ENCODE measurements at places on chromosomes 3 and 15.

DNA sequence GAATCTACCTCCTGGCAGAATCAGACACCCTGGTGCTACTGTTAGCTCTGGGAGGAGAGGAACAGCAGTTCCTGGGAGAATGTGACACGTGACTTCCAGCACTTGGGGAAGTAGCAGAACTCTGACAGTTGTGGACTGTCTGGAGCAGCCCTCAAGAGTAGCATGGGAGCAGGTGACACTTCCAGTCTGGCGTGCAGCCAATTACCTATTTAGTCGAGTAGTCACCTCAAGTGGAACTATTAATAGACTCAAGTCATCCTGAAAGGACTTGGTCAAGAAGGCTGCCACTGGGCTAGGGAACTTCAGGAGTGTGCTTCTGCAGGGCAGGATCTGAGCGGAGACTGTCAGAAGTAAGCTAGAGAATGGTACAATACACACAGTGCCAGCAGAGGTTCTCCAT, 62.3 kb downstream of the MTHFS start:
- peak; percentile 5 for DNase-seq

DNA sequence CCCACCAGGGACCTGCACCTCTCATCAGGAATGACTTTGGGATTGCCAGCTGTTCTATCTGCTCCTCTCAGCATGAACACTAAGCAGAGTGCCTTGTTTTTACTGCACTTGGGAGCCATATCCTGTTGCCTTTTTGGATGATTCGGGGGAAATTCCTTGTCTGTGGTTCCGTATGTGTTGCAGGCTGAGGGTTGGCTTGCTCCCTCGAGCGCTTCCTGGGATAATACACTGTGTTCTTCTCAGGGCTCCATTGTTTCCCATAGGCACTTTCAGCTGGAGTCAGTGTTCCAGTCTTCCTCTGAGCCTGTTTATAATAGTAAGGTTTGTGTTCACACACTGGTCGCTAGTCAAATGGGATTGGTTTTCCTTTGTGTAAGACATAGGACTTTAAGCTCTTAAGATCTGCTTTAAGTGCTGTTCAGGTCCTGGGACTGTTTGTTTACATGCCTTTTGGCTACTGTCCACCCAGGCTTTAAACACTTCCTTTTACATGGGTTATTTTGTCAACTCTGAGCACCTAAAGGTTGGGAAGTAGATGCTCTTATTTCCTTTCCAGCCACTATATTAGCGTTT, 23.4 kb downstream of the BOC start:
- DNase-seq = no peak

- DNase-seq = peak; percentile 91
These were observed at the start of gene PIAS1 for GRCh38 chr15:68053701-68054627. PIAS1 (plus strand) TSS chr15:68054315; CDS start chr15:68054327, 12 bp downstream.

- DNase-seq = no peak
These were observed 26.1 kb downstream of the GRK7 start for GRCh38 chr3:141789281-141789680.

DNA sequence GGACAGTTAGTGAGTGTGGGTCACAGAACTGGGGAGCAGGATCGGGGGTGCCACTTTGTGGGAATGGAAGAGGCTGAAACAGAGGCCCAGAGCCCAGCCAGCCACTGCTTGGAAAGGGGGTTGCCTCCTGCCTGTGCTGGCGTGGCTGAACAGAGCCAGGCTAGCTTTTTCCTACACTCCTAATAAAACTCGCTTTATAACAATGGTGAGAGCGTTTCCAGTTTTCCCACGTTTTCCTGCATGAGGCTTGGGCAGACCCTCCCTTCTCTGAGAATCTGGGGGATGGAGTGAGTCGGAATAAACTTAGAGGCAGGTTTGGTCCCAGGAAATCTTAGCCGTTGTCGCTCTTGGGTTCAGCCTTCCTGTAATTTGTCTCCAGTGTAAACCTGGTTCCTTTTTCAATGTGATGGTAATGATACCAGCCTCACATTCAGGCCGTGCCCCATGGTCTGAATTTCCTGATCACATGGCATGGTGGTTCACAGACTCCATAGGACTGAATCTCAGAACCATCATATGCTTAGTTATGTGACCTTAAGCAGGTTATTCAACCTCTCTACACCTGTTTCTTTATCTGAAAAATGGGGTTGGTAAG, 6.5 kb upstream of the FGD5 start:
- no peak for DNase-seq

DNA sequence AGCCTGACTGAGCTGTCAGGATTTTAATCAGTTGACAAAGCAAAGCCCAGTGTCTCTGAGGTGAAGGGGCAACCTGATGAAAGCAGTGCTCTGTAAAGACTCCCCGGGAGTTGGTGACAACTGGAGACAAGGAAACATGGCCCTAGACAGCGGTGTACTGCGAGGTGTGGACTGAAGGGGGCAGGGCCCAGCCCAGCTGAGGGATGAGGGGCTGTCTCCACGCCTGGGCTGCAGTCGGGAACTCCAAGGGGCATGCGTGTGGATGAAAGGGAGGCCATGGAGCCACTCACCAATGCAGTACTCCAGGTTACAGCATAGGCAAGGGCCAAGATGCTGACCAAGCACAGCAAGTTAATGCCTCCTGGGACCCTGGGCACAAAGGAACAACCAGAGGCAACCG, 45.1 kb downstream of the SCAP start:
- DNase-seq = no peak

- DNase-seq = no peak
These were observed 70.5 kb upstream of the KLHL25 start for GRCh38 chr15:85865070-85865684.

DNA sequence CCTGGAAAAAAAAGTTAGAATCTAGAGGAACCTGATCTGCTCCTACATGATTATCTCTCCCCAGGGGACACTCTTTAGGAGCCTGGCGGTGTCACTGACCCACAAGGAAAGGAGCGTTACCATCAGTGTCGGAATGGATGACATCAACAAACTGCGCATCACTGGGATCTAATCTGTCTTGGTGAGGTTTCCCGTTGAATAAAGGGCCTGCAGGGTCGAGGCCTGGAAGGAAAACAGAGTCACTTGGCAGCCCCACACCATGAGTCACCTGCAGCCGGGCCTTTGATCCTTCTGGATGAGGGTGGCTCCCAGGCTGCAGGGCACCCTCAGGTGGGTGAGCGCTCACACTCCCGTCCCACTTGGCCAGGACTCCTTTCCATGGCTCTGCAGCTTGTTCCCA, 25.0 kb downstream of the LIPH start:
- no peak for DNase-seq

DNA sequence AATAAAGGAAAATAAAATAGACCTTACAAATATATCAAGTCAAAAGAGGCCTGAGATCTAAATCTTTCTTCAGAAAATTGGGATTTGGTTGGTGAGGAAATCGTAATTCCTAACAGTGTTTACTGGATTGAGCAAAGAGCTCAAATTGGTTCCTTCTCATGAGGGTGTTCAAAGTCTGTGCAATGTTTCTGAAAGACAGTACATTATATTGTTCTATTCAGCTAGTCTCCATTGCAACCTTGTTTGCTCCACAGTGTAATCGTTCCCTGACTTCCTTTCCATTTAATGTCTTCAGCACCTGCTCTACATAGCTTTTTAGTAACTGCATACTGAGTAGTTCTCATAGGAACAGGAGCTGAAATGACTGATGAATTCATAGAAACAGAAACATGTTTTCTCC, 326.8 kb downstream of the SUCLG2 start:
- DNase-seq = peak; percentile 3

GRCh38 chr3:39260957-39261356, 18.9 kb downstream of the CX3CR1 start:
- no peak for DNase-seq

GRCh38 chr3:188220097-188220788, 66.3 kb downstream of the LPP start:
- no peak for DNase-seq

GRCh38 chr3:116056280-116056679, 389.0 kb downstream of the LSAMP start:
- DNase-seq = no peak

- no peak for DNase-seq
These were observed 55.4 kb upstream of the POLG start for GRCh38 chr15:89389841-89390603.

DNA sequence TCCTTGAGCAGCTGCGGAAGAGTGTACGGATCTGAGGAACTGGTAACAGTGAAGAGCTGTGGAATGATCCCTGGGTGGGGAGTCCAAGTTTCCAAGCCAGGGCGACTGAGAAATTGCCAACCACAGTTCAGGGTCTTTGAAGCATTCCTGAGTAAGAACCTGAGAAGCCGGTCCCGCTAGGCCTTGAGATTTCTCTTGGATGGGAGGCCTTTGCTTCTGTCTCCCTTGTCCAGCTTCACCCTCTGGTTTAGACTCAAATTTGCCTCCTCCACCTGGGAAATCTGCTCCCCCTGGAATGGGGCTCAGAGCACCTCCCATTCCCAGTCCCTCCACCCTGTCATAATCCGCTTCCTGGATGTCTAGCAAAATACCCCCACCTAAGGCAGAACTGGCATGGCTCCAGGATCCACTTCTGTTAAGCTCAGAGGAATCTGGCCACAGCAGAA, 127.7 kb upstream of the DLG1 start:
- DNase-seq = no peak

DNA sequence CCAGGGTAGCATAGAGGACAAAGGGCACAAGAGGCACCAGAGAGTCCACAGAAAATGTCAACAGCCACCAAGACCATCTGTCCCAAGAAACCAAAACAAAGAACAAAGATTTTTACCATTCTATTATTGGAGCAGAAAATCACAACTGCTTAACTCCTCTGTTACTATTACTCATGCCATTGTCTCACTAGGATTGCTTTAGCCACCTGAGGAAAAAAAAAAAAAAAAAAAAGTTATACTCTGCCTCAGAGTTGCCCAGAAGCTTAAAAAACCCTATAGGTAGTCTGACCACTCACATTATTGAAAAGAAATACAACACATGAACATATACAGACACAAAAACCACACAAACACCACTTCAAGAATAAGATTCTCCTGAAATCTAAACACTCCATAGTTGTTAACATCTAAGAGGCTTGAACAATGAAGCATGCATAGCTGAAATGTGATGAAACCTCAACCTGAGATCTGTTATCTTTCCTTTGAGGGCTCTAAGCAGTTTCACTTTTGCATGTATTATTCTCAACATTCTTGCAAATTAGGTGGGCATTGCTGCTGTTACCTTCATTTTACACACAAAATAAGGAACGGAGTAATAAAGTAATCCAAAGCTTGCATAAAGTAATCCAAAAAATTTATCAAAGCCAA, 85.4 kb downstream of the IGSF11 start:
- no peak for DNase-seq

GRCh38 chr3:126399351-126399735, 4.6 kb downstream of the CFAP100 start:
- DNase-seq = no peak

DNA sequence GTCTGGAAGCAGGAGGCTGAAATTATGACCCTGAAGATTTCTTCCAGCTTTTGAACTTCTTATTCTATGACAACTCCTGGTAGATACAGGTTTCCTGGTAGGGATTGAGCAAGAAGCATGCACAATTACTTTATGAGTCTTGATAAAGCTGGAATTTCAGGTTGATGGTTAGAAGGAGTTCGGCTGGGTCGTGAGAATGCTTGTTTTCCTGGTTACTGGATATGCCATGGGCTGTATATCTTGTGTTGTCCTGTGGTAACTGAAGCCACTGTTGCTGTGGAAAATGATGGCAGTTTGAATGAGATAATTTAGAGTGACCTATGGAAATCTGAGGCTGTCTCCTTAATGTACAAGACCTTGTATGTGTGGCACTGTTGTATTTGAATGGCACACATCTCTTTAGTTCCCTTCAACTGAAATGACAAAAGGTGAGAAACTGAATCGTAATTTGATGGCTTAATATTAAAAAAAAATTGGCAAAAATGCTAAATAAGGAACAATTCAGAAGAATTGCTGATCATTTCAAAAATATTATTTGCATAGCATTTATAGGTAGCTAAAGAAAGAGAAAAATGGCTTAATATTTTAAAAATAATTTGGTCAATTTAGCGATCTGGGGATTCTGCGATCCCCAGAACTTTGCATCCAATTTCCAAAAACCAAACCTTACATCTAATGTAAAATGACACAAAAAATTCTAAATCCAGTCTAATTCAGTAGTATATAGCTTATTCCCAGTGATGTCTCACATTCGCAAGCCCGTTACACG, 1.1 kb upstream of the UBE2E1 start:
- DNase-seq = no peak

DNA sequence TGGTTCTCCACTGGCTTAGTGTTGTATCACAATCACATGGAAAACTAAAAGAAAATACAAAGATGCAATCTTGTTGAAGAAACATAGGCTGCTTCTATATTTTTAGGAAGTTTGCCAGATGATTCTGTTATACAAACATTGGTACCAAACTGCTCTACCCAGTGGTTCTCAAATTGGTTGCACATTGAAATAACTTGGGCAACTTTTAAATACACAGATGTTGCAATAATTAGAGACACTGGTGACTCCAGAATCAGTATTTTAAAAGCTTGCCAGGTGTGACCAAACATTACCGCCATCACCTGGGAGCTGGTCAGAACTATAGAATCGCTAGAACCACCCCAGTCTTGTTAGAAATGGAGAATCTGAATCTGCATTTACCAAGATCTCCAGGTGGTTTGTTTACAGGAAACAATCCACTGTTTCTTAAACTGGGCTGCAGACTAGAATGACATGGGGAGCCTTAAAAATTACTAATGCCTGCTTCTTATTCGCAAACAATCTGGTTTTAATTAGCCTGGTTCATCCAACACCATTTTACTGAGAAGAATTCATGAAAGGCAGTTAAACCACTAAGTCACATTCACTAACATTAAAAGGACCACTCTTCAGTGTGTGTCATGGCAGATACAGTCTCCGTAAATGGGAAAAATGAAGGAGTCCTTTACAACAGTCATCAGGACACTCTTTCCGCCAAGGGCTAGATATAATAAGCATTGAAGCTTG, 76.5 kb downstream of the ACAP2 start:
- DNase-seq = no peak

- no peak for DNase-seq
These were observed 62.4 kb downstream of the PBRM1 start for GRCh38 chr3:52623234-52623792.

DNA sequence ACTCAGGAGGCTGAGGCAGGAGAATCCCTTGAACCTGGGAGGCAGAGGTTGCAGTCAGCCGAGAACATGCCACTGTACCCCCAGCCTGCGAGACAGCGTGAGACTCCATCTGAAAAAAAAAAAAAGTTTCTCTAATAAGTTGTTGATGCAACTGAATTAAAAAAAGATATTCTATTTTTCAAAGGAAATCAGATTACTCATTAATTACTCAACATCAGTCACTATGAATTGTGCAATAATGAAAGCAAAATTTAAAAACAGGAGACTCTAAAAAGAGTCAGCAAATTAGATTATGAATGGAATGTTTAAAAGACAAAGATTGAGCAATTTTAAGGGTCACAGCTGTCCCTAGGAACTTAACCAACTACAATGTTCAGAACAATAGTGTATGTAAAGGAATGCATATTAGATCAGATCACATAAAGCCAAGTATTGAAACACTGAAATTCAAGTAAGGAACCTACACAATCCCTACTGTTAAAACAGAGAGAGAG, 60.2 kb upstream of the SLC4A7 start:
- DNase-seq = no peak

DNA sequence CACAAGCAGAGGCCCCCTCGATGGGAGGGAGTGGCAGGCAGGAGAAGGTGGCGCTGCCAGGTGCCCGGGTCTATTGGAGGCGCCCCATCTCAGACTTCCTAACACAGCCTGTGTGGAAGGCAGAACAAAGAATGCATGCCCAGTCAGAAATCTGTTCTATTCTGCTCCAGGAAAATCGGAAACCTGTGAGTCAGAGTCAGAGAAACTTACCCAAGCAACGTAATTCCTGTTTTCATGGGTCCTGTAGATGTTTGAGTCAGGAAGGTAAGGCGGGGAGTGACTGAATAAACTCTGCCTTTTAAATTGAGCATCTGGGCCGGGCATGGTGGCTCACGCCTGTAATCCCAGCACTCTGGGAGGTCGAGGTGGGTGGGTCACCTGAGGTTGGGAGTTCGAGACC, 13.7 kb downstream of the MAP6D1 start:
- DNase-seq = no peak
